ENCODE measurements at places on chromosomes 5 and 9. TPM values are rescaled to one million over a fixed set of nuclear protein-coding genes. Genes with fewer than 3 reads are reported as not detected.

Gene NR4A3
- total RNA-seq = 4.8 TPM

Gene ISL1
- total RNA-seq = not detected

Gene PCDHAC1
- total RNA-seq = not detected

GRCh38 chr9:134405527-134405926, 79.3 kb downstream of the RXRA start:
- no peak for DNase-seq

GRCh38 chr9:68507806-68508145, 32.9 kb downstream of the TMEM252 start:
- DNase-seq = no peak

DNA sequence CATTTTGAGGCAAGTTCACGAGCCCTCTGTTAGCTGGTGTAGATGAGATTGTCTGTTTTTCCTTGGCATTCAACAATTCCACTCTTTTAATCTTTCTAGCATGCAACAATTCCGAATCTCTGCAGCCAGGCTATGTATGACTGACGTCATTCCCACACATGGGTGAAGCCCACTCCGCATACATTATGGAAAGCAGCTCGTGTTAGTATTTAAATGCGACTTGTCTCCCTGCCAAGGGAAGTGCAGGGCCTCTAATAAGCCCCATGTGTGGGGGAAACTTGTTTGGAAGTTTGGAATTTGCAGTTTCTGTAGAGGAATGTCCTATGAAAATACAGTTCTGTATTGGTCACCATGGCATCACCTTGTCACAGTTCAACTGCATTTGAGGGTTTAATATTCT, 146.0 kb upstream of the FBXL7 start:
- no peak for DNase-seq

DNA sequence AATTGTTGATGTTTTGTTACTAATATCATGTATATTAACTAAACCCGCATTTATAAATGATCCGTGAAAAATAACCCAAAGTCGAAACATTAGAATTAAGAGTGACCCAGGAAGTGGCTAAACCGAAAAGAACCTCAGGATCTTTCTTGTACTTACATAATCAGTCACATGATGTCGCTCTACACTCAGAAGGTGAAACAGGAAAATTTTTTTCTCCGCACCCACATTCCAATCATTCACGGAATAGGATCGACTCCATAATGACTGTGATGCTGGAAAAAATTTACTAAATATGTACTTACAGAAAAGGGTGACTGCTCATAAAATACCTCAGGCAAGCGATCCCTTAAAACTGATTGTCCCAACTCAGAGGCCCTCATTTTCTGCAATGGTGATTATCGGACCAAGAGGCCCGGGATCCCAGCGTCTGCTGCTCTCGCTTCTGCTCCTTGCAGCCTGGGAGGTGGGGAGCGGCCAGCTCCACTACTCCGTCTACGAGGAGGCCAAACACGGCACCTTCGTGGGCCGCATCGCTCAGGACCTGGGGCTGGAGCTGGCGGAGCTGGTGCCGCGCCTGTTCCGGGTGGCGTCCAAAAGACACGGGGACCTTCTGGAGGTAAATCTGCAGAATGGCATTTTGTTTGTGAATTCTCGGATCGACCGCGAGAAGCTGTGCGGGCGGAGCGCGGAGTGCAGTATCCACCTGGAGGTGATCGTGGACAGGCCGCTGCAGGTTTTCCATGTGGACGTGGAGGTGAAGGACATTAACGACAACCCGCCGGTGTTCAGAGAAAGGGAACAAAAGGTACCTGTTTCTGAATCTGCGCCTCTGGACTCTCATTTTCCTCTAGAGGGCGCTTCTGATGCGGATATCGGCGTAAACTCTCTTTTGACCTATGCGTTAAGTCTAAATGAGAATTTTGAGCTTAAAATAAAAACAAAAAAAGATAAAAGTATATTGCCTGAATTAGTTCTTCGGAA, at the start of gene PCDHA12:
TSS of gene PCDHA12 (plus strand) at position 224 of the 981 bp plus-strand sequence. CDS start at position 389, 165 bp downstream.
- no peak for DNase-seq

Data from gastrocnemius medialis (tissue), 4 donors.